Placental pericyte (primary cell): ENCODE measurements at places on chromosomes 3 and 15. TPM values are rescaled to one million over a fixed set of nuclear protein-coding genes. Genes with fewer than 3 reads are reported as not detected.

The ZNF660 gene
- 1.7 and 1.8 TPM in 2 replicates for total RNA-seq

The OGG1 gene
- total RNA-seq = 25.6 and 34.9 TPM in 2 replicates

The ZNF662 gene
- total RNA-seq = 1.1 and 1.3 TPM in 2 replicates

The CD200R1 gene
- total RNA-seq = 0.14 TPM in 1 of 2 replicates, not detected in the other

The PRR20G gene
- not detected in 2 replicates for total RNA-seq

The PSMD6 gene
- total RNA-seq = 88.6 and 105 TPM in 2 replicates

The ESYT3 gene
- under 0.01 TPM in 1 of 2 replicates, not detected in the other for total RNA-seq

The C3orf80 gene
- total RNA-seq = 5.7 and 9.7 TPM in 2 replicates

The MASP1 gene
- total RNA-seq = 71.7 and 214 TPM in 2 replicates

The SH2D7 gene
- not detected in 2 replicates for total RNA-seq
